ENCODE measurements at places on chromosomes 2 and 18.

DNA sequence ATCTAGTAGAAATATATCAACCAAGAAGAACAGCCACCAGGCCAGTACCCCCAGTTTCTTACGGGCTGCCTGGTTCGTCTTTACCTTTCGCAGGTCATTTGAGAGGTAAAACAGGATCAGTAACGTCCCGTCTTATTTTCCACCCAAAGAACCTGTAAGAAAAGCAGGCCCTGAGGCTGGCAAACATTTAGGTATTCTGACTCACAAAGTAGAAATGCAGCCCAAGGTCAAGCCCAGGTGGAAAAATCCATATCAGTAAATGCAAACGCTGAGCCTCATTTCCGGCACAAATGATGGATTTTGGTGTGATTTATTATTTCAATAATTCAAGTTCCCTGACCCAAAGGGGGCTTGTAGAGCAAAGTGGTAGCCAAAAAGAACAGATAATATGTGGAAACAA, 171.2 kb downstream of the ZNF516 start:
- DNase-seq, result no peak

- DNase-seq, result no peak
Measured at GRCh38 chr18:65352186-65352585, 398.6 kb upstream of the CDH7 start.

- no peak for DNase-seq
Measured at GRCh38 chr2:216665717-216666116, 29.6 kb downstream of the IGFBP5 start.

DNA sequence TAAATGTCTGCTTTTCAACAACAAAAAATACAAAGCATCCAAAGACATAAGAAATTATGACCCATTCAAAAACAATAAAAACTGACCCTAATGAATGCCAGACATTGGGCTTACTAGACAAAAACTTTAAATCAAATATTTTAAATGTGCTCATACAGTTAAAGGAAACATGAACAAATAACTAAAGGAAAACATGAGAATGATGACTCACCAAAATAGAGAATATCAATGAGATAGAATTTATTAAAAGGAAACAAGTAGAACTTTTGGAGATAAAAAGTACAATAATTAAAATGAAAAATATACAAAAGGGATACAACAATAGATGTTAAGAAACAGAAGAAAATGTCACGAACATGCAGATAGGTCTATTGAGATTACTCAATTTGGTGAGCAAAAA, 110.6 kb downstream of the TRABD2A start:
- no peak for DNase-seq

GRCh38 chr2:218125626-218126080, at the start of gene CXCR2:
Gene CXCR2, plus strand, starts transcription at chr2:218126028. Its CDS starts 8,774 bp downstream, at chr2:218134802.
- peak; percentile 61 for DNase-seq

Data from hematopoietic multipotent progenitor cell treated with erythropoietin and hydrocortisone succinate and interleukin-3 and kit ligand, for 6 days (in vitro differentiated cells).